ENCODE measurements at places on chromosomes 11 and 22.

DNA sequence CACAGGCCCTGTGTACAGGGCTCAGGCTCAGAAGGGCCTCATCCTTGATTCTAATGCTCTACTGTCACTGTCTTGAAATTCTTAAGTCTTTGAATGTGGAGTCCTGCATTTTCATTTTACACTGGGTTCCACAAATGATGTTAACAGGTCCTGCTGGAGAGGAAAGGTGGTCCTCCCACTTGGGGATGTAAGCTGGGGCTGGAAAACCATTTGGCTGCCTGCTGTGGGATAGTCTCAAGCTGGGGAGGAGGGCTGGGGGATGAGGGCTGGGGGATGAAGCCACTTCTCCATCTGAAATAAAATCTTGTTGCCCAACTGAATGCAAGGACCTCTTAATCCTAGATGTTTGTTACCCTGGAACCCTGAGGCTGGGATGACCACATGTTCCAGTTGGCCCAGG lies 423.0 kb downstream of the TENM4 start:
- DNase-seq, result no peak

GRCh38 chr11:121154486-121155314 lies 53.7 kb downstream of the TECTA start:
- DNase-seq, result no peak

- no peak for DNase-seq
Observed at GRCh38 chr11:83628622-83629355, 342.6 kb upstream of the CCDC90B start.

GRCh38 chr22:47645450-47645914 lies 883.0 kb downstream of the TBC1D22A start:
- DNase-seq, result no peak

- no peak for DNase-seq
Observed at GRCh38 chr11:38460896-38461295, 1862.9 kb upstream of the RAG2 start.

DNA sequence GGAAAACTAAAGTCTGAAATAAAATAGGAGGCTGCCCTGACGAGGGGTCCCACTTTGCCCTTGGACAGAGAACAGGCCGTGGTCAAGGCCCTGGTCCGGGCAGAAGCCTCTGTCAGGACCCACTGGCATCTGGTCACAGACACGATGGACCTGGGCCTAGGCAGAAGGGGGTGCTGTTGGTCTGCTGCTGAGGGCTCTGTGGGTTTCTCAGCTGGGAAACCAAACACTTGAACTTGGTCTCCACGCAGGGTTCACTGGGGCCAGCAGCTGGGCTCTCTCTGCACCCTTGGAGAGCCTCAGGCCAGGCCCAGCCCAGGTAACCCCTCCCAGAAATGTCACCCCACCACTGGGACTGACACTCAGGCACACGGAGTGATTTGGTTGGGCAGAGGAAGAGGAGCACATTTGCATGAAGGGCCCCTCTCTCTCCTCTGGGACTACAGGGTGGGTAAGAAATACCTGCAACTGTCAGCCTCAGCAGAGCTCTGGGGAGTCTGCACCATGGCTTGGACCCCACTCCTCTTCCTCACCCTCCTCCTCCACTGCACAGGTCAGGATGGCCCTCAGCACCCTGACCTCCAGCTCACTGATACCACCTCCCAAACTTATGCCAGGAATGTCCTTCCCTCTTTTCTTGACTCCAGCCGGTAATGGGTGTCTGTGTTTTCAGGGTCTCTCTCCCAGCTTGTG lies 48.1 kb upstream of the TOP3B start:
- no peak for DNase-seq

Data from effector memory CD4-positive, alpha-beta T cell (primary cell).